ENCODE measurements at places on chromosomes 4 and X.
A peak's percentile ranks its signal among the peaks of the same experiment; 100 is the strongest.

GRCh38 chr4:75830906-75831305 lies 71.3 kb downstream of the PPEF2 start:
- DNase-seq, result no peak

DNA sequence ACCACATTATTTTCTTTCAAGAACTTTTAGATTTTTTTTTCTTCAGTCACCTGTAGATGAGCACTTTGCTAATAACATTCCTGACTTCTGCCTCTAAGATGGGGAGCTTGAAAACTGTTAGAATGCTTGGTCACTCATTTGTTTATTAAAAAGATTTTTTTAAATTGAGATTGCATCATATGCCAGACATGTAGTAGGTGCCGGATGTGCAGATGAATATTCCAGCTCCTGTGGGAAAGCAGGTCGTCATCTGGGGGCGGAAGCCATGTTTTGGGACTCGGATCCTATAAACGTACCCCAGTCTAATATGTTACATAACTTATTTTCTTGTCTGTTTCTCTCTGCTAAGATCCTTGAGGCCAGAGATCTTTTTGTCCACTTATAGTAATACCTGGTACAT lies 236.8 kb downstream of the ARHGAP10 start:
- no peak for DNase-seq

- DNase-seq, result no peak
These were observed 61.3 kb upstream of the GPRIN3 start for GRCh38 chr4:89368861-89369260.

GRCh38 chrX:110992611-110993010 lies 103.4 kb upstream of the PAK3 start:
- peak; percentile 2 for DNase-seq

- no peak for DNase-seq
These were observed 60.5 kb downstream of the TBC1D14 start for GRCh38 chr4:6969826-6970800.

GRCh38 chr4:102403116-102403515 lies 57.8 kb upstream of the SLC39A8 start:
- no peak for DNase-seq

DNA sequence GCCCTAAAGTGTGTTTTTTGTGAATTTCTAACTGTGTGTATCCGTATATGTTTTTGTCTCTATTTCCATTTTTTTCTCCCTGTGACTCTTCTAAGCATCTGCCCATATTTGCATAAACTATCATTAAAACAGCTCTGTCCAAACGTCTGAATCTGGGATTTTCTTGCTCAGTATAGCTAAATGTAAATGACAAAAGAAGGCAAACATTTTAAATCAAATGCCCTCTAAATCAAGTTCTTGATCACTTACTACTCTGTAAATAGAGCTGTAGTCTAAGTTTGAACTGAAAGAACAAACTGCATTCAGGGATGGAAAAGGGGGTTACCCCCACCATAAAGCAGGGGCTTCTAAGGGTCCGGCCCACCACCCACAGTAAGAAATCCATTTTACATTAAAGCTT lies 432.0 kb upstream of the FAM241A start:
- DNase-seq, result no peak

DNA sequence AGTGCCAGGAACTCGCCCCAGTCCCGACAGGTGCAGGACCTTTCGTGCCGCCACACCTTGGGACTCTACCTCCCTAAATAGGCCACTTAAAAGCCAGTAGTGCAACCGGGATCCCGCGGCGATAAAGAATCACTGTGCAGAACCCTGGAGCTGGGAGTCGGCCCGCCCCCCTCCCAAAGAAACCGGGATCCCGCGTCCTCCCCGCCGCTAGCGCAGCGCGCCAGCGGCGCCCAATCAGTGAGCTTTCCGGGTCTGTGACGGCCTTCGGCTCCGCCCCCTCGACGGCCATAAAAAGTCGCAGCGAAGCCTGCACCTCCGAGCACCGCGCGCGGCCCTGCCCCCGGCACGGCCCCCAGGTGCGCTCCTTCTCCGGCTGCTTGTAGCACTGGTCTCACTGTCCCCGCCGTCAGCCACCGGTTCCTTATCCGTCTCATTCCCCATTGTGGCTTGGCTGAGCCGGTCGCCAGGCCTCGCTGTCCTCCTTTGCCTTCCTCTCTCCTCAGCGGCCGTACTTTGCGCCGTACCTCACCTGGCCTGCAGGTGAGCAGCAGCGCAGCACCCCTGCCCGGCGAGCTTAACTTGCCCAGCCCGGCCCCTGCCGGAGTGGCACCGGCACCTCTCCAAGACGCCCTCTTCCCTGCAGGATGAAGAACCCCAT lies at the start of gene LRAT:
Gene LRAT, plus strand, starts transcription at position 318 of the 658 bp plus-strand sequence. Its CDS starts 327 bp downstream, at position 645.
- DNase-seq, result peak; percentile 59

DNA sequence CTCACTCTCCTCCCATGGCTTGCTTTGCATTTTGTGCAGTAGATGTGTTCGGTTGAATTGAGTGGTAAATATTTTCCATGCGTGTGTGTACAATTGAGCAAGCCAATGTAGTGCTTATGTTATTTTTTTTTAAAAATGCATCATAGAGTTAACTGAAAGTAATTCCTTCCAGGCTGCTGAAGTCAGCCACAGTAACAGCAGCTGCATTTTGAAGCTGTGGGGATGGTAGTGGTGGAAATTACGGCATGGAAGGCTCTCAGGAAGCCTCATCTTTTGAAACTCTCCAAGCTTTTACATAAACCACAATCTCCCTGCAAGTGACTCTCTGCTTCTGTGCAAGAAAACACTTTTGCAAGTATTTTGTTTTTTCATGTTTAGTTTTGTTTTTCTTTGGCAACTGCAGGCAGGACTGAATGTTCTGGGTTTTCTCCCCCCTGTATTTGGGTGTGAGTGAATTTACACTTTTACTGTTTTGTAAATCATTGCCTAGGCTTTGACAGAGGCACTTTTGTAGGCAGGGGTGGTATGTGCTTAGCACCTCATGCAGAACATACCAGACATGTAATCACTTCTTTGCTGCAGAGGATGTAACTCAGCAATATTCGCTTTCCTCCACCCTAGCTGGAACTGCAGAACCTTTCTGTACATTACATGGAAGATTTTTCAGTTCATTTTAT lies 56.2 kb downstream of the LRRC66 start:
- DNase-seq, result no peak

DNA sequence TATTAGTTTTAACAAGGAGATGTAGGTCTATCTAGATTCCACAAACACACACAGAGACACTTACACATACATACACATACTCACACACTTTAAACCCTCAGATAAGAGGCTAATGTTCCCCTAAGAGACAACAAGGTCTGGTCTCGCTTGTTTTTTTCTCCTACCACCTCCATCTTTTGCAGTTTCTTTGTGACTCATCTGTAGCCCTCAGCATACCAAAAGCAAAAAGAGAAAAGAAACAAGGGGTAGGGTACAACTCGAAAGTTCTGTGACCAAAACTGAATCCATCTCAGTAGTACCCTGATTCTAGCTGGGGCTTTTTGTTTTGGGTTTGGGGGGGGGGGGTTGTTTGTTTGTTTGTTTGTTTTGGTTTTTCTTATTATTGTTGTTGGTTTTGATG lies 12.2 kb upstream of the EXOSC9 start:
- DNase-seq, result no peak

- DNase-seq, result no peak
These were observed 42.0 kb downstream of the AREG start for GRCh38 chr4:74486905-74487304.

DNA sequence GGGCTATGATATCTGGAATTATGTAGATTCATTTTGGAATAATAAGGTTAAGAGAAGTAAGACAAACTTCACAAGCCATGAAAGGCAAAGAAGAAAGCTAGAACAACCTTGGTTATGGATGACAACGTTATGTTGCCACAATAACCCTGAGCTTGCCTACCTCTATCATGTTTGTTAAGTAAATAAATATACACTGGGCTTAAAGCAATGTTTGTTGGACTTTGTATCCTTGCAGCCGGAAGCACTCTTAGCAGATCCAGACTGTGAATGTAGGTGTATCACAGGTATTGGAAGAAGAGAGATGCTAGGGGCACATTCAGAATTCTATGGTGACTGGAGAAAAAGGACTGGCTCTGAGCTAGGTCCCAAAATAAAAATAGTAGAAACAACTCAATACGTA lies 214.4 kb downstream of the HS3ST1 start:
- DNase-seq, result no peak

GRCh38 chr4:139568206-139568955 lies 12.4 kb upstream of the SETD7 start:
- no peak for DNase-seq

- no peak for DNase-seq
These were observed 84.9 kb downstream of the GAB1 start for GRCh38 chr4:143421609-143422008.

DNA sequence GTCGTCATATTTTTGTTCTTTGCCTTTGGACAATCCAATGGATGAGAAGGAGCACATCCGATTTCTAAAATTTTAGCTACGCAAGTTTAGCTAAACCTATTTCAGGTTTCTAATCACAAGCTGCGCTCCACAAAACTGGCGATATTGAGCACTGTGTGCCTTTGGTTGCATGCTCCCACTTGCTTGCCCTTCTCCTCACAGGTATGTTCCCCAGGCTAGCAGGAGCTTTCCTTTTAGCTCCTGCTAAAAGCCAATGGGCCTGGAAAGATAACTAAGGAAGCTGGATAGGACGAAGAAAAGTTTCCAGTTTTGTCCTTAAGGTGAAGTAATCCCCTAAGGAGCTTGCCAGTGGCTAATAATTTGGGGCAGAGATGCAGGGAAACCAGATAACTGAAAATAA lies 975.2 kb downstream of the FSTL5 start:
- no peak for DNase-seq

GRCh38 chr4:118776157-118776954 lies 59.6 kb downstream of the SEC24D start:
- DNase-seq, result no peak

GRCh38 chr4:12555011-12555410 lies 929.1 kb downstream of the RAB28 start:
- DNase-seq, result no peak

DNA sequence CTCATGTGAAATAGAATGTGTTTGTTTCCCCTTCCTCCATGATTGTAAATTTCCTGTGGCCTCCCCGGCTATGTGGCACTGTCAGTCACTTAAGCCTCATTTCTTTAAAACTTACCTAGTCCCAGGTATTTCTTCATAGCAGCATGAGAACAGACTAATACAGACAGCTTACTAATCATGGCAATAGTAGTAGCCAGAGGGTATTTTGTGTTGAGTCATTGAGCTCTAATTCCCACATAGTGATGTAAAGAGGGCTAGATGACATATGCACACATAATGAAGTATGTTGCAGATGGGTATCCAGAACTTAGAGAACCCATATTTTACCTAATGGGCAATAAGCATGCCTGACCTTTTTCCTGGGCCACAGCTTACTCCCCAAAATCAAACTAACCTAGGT lies 1197.2 kb downstream of the PCDH7 start:
- no peak for DNase-seq

DNA sequence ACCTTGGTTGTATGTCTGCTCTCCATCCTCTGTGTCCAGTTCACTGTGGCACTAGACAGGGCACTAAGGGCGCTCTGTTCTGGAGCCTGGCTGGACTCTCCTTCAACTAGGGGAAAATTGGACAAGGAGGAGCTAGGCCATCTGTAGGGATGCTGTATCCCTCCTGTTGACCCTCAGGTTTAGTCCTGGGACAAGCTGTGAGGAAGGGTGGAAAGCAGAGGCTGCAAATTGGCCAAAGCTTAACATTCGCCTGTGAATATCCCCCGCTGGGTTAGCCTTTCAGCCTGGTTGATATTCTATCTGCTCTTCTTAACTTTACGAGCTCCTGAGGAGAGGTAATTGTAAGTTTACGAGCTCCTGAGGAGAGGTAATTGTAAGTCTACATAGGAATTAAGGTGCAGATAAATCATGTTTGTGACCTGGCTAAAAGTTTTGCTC lies 64.4 kb upstream of the ENPEP start:
- DNase-seq, result no peak

DNA sequence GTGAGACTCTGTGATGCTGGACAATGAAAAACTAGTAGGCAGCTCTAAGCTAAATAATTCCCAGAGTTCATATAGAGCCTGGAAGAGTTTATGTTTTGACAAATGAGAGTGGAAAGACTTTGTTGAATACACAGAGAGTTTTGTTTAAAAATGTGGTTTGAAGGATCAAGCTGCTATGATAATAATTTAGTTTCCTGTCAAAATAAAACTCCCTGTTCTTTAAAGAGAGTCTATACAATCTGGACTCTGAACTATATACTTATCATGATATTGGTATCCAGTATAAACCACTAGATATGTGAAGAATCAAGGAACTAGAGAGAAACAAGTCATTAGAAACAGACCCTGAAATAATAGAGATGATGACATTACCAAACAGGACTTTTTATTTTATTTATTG lies 158.6 kb downstream of the C4orf33 start:
- no peak for DNase-seq

DNA sequence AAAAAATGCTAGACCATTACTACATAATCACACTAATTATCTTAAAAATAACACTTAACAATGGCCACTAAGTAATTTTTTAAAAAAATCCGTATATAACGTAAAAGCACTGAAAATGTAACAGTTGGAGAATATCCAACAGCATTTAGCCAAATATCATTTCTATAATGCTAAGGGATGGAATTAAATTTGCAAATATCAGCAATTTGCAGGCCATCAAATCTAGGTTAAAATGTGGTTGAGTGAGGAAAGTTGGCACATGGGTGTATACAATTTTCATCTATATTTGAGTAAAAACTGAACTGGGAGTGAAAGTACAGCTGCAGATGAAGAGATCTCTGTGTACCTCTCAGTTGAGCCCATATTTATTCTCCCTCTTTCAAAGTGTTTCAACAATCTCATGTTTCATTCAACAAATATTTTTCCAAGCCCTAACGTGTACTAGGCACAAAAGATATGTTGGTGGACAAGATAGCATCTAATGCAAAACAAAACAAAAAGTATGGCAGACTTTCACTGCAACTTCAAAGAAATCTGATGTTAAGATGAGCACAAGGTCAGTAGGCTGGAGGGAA lies 63.0 kb downstream of the MBNL3 start:
- DNase-seq, result no peak

DNA sequence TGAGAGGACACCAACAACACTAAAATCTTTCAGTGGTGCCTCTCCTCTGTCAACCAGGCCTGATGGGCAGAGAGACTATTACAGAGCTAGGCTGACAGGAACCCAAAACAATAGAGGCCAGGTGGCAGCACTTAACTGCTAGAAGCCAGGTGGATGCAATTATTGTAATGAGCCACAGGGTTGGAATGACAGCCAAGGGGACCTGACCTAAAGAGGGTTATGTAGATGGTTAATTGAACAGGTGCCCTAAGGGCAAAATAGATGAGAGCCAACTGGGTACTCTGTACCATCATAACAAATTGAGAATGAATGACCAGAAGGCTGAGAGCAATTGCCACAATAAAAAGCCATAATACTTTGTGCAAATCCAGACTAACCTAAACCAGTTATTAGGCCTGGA lies 24.7 kb upstream of the FRAS1 start:
- DNase-seq, result no peak

DNA sequence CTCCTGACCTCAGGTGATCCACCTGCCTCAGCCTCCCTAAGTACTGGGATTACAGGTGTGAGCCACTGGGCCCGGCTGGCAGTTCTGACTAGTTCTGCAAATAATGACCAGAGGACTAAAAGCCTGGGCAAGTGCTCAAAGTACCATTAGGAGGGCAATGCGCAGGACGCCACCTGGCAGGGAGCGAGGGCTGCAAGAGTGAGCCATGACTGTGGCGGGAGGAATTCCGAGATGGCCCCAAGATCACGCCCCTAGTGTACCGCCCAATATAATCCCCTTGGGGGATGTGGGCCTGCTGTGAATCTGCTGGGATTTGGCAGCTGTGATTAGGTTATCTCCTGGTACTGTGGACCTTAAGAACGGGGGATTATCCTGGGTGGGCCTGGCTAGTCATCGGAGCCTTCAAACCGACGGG lies 26.2 kb upstream of the GPR78 start:
- DNase-seq, result no peak
